NCI-H2081 (cell line): ENCODE measurements at places on chromosomes 12 and 14.
A peak's percentile ranks its signal among the peaks of the same experiment; 100 is the strongest.

DNA sequence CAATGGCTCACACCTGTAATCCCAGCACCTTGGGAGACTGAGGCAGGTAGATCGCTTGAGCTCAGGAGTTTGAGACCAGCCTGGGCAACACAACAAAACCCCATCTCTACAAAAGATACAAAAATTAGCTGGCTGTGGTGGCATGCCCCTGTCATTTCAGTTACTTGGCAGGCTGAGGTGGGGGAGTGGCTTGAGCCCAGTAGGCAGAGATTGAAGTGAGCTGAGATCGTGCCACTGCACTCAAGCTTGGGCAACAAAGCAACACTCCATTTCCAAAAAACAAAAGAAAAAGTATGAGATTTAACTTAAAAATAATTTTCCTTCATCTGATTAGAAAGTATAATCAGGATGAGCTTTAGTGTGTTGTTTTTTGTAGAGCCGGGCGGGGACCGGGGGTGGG, 47.9 kb upstream of the BCAT1 start:
- no peak for DNase-seq

- DNase-seq: no peak
These were observed 6.3 kb downstream of the MGAT4C start for GRCh38 chr12:86249851-86250250.

GRCh38 chr12:9980126-9980525, 8.9 kb downstream of the CLEC12A start:
- DNase-seq: no peak

DNA sequence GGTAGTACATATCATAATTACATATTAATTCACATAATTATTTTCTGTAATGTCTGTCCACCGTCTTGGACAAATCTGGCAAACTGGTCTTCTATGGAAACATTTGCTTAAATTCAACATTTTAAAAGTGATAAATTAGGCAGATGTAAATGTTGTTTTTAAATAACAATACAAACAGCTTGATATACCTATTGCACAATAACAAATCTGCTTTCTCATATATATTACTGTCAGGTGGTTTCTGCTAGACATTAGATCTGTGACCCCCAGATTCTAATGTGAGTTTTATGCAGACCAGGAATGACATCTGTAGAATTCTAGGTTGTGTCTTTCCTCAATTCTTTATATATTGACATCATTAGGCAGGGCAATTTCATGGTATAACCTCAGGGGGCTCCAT, 173.3 kb downstream of the CCDC59 start:
- DNase-seq: no peak

GRCh38 chr12:22635812-22636211, 10.8 kb downstream of the ETNK1 start:
- no peak for DNase-seq

GRCh38 chr12:130394906-130395305, 57.2 kb downstream of the PIWIL1 start:
- no peak for DNase-seq

- no peak for DNase-seq
These were observed 44.9 kb upstream of the SCN8A start for GRCh38 chr12:51546097-51546496.

- DNase-seq: no peak
These were observed 47.5 kb downstream of the PRMT8 start for GRCh38 chr12:3538466-3539030.

GRCh38 chr12:52698651-52699340, 4.5 kb downstream of the KRT77 start:
- no peak for DNase-seq

DNA sequence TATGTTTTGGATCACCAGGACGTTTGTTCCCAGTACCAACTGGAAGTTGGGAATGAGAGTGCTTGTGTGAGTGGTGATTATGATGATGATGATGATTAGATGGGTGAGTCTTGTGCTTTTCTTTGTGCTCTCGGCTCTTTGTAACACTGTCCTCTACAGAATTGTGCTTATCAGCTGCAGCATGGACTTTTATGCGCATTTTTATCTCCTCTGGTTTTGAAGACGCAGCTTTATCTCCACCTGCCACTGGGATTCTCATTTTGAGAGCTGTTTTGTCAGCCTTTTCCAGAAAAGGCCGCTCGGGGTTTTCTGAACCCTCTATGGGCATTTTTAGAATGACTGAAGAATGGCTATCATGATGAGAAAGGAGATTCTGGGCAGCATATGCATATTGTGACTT, 11.5 kb upstream of the KANSL2 start:
- DNase-seq: no peak

DNA sequence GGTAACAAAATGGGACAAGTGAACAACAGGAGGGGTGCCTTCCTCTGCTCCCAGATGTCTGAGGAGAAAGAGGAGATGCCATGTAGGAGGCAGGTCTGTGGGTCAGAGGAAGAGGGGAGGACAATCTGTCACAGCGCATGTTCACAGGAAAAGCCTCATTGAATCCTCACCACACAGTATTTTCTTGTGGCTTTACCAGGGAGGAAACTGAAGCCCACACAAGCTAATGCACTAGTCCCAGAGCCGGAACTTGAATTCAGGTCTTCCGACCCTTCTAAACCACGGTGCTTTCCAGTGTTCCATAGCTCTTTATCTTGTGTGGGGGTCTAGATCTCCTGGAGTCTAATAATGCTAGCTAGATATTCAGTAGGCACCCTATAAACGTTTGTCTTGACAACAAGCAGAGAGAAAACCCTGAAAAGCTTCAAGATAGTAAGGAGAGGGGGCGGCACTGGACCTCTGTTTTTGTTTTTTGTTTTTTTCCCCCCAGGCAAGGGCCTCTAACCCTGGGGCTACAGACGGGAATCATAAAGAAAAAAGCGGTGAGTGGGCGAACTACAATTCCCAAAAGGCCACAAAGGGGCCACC, 371 bp upstream of the SHMT2 start:
- DNase-seq: no peak

DNA sequence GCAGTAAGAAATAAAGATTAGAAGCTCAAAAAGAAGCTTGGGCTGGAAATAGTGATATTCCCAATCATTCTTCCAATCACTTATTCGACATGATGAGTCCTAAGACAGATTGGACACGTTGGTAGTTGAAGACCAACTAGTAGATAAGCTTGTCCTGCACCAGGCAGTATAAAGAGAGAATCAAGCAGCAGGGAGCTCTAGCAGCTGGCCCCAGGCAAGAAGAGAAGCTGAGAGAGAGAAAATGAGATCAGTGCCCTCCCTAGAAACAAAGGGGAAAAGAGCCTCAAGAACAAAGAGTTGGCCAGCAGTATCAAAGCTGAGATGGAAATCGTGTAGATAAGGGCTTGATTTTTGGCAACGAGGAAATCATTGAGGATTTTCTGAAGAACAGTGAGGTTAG, 20.6 kb downstream of the RASSF8 start:
- DNase-seq: no peak

GRCh38 chr12:6235499-6235898, 35.3 kb downstream of the CD9 start:
- DNase-seq: no peak

- no peak for DNase-seq
These were observed 211.0 kb downstream of the SSPN start for GRCh38 chr12:26406391-26406790.

DNA sequence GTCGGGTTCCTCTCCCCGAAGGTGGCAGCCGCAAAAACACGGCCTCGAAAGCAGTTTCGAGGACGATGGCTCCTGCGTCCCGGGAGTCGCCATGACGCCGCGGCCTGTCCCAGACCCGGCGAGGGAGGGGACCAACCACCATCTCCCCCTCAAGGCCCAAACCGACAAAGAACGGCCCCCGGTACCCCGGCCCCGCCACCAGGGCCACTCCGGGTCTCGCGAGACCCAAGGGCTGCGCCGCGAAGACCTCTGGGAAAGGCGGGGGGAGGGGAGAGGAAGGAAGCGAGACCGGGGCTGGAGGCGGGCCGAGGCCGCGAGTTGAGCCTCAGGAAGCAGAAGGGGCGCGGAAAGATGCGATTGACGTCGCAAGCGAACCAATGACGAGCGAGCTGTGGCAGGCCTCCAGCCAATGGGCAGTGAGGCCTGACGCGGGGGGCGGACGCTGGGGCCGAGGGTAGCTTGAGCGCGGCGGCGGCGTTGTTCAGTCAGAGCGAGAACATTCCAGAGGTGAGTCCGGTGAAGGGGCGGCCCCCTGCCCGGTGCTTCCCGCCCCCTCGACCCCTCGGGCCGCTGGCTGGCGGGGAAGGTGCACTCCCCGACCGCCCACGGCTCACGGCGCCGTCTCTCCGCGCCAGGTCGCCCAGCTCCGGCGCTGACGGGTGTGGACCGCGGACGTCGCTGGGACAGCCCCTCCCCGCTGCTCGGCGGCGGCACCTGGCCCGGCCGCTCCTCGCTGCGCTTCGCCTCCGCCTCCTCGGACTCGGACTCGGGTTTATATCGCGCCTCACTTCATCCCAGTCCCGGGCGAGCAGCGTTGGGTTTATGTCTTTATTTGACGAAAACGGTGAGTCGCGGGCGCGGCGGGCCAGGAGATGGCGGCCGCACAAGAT, at the start of gene EIF5:
Gene EIF5, plus strand, starts transcription at position 484 of the 890 bp plus-strand sequence. CDS start 1,624 bp downstream, outside the sequence.
- DNase-seq: peak; percentile 100

DNA sequence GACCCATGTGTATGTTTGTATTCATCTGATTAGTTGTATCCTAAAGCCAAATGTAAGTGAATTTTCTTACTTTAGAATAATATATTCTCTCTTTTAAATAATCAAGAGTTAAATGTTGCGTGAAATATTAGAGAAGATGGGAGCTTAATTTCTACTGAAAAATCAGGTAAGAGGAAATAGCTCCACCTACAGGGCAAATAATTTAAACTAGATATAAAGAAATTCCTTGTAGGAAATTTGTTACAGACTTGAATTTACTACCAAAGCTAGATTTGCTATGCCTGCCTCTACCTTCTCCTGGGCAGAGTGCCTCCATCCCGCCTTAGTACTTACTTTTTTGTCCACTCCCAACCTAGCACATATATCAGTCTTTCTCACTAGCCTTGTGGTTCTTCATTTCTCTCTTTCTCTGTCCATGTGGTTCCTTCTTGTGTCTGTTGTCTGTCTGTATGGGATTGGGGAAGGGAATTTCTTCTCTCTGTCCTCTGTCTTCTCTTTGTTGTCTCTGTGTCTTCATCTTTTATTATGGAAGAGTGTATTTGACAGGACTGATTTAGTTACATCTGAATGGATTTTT, 44.7 kb downstream of the PALS1 start:
- DNase-seq: peak; percentile 36

GRCh38 chr12:47763481-47764346, 5.0 kb upstream of the RAPGEF3 start:
- no peak for DNase-seq

DNA sequence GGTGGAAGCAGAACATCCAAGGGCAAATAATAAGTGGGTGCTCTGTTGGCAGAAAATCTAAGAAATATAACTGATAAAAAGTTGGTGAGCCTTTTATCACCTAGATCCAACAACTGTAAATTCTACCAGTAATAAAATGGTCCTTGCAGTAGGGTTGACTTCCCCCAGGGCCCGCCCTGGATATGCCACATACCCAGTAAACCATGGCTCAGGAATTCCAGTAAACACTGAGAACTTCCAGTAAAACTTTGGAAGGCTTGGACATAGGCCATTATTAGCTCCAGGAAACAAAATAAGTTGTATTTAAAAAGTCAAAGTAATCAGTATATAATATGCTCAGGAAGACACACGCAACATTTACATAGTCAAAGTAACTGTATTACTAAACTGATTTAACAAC, 402.2 kb downstream of the BCAT1 start:
- no peak for DNase-seq

GRCh38 chr12:106704081-106704480, 70.4 kb upstream of the RIC8B start:
- DNase-seq: no peak

DNA sequence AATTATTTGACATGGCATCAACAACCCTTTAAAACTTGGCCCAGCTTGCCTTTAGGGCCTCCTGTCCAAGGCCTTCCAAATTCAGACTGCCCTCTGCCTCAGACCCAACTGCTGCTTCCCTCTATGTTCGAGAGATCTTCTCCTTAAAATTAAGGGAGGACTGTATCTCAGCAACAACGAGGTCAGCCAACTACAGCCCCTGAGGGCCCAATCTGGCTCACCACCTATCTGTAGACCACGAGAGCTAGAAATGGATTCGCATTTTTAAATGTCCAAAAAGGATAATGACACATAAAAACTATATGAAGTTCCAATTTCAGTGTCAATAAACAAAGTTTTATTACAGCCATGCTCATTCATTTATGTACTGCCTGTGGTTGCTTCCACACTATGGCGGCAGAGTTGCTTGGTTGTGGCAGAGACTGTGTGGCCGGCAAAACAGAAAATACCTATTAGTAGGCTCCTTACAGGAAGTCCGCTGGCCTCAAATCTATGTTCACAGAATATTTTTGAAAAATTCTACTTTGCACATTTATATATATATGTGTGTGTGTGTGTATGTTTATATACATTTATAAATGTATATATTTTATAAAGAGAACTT, 1026.9 kb downstream of the BCL11B start:
- no peak for DNase-seq

GRCh38 chr12:98439981-98440581, 75.3 kb upstream of the TMPO start:
- no peak for DNase-seq

DNA sequence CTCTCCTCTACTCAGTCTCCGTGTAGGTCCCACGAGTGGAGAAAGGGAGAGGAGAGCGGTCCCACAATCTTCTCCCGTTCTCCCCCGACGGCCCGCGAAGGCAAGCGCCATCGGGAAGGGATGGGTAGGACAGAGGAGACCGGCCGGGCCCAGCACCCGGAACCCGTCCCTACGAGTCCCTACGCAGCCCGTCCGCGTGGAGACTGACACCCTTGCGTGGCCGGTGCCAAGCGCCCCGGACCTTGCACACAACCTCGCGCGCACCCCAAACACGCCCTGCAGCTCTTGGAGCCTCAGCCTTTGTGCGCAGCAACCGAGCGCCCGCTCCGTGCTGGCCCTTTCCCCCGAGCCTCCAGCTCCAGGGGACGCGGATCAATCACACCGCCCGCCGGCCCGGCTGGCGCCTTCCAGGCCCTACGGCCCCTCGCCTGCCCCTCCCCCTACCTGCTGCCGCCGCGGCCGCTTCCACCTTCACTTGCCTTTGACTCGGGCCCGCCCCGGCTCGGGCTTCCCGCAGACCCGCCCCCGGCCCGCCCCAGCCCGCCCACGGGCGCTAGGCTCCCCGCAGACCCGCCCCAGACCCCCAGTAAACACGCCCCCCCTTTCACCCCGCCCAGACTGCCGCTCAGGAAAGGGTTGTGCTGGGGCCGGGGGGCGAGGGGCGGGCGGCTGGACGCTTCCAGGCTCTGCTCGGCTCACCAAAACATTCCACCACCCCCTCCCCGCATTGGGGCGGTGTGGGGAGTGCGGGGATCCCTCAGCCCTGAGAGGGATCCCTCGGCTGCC, at the start of gene NDRG2:
Gene NDRG2, minus strand, starts transcription at position 477 of the 786 bp plus-strand sequence. CDS start 1,746 bp downstream, outside the sequence.
- DNase-seq: no peak

DNA sequence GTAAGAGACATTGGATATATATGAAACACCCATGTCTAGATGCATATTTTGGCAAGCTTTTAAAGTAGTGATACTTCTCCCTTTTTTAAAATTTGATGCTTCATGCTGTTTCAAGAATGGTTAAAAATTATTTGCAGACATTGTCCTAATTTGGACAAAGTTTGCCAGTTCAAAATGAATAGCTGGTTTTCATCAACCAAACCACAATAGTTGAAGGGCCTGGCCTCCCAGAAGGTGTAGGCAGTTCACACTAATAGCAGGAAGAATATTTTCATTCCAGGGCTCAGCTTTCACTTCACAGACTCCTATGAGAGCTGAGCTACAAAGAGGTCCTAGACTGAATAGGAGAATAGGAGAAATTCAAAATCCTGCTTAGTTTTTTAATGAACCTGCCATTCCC, 78.7 kb downstream of the STXBP6 start:
- DNase-seq: no peak
